Esophagus muscularis mucosa (tissue), 4 donors: ENCODE measurements at places on chromosomes 4 and X. TPM values are rescaled to one million over a fixed set of nuclear protein-coding genes. Genes with fewer than 3 reads are reported as not detected.
A peak's percentile ranks its signal among the peaks of the same experiment; 100 is the strongest.

DNA sequence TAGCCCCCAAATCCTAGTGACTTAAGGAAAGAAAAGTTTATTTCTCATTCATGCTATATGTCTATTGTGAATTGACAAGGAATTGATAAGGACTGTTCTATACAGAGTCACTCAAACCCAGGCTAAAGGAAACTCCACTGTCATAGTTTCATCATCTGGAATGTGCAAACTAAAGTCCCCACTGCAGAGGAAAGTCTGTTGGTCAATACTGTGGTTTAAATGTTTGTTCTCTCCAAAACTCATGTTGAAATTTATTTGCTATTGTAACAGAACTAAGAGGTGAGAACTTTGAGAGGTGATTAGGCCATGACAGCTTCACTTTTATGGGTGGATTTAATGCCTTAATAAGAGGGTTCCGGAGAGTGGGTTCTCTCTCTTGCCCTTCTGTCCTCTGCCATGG lies 149.6 kb downstream of the COX18 start:
- no peak for DNase-seq

DNA sequence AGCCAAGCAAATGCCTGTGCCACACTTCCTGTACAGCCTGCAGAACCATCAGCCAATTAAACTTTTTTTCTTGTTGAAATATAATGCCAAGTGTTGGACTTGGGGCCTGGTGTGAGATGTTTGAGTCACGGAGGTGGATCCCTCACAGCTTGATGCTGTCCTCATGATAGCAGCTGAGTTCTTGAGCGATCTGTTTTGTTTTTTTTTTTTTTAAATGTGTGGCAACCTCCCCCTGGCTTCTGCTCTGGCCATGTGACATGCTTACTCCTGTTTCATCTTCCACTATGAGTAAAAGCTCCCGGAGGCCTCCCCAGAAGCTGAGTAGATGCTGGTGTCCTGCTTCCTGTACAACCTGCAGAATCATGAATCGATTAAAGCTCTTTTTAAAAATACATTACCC lies 973.3 kb upstream of the FTHL17 start:
- DNase-seq, result no peak

GRCh38 chrX:2901367-2902036 lies 27.6 kb downstream of the ARSD start:
- DNase-seq, result no peak

GRCh38 chr4:169236873-169237626 lies 33.7 kb downstream of the SH3RF1 start:
- DNase-seq, result peak; percentile 78

The PRDM8 gene
- 63.5 TPM for total RNA-seq
